ENCODE measurements at places on chromosomes 6 and 20.

- DNase-seq, result no peak
Observed at GRCh38 chr20:43766385-43766784, 39.6 kb upstream of the GTSF1L start.

DNA sequence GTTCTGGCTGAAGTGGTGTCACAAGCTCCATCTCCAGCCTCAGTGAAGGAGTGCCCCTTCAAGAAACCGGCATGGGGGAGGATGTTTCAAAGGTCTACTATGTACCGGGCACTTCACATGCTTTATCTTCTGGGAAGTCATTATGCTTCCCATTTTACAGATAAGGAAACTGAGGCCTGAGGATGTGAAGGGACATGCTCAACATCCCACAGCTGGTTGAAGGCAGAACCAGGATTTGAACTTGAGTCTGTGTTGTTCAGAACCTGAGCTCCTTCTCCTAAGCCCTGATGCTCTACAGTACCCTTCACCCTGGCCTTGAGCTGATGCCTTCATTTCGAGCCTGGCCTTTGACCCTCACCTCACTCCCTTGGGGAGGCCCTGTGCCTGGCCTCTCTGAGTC lies 13.0 kb downstream of the GLP1R start:
- no peak for DNase-seq

DNA sequence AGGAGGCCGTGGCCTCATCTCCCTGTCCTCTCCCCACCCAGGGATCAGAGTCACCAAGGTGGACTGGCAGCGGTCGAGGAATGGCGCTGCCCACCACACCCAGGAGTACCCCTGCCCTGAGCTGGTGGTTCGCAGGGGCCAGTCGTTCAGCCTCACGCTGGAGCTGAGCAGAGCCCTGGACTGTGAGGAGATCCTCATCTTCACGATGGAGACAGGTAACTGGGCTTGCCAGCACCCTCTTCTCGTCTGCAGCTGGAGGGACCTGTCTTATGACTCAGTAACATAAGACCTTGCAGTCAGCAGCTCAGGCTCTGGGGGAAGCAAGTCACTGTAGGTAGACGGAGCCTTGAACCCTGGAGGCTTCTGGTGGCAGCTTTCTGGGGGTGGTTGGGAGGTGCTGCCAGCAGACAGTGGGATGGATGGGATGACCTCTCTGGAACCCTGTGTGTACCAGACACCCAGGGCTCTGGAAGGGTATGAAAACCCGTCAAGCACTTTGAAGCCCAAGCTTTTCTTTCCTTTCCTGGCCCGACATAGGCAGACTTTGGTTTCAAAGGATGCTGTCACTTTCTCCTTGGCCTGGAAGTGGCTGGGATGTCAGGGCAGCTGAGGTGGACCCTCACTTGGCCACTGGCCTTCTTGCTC lies 13.8 kb downstream of the TGM6 start:
- no peak for DNase-seq

GRCh38 chr6:169700296-169700695 lies 1.5 kb downstream of the WDR27 start:
- no peak for DNase-seq

- DNase-seq, result no peak
Observed at GRCh38 chr6:81950877-81951276, 198.4 kb upstream of the TENT5A start.

Data from activated gamma-delta T cell treated with Interleukin-2 at 50 U/mL for 16 hours (primary cell).